ENCODE measurements at places on chromosomes 5 and 9.

DNA sequence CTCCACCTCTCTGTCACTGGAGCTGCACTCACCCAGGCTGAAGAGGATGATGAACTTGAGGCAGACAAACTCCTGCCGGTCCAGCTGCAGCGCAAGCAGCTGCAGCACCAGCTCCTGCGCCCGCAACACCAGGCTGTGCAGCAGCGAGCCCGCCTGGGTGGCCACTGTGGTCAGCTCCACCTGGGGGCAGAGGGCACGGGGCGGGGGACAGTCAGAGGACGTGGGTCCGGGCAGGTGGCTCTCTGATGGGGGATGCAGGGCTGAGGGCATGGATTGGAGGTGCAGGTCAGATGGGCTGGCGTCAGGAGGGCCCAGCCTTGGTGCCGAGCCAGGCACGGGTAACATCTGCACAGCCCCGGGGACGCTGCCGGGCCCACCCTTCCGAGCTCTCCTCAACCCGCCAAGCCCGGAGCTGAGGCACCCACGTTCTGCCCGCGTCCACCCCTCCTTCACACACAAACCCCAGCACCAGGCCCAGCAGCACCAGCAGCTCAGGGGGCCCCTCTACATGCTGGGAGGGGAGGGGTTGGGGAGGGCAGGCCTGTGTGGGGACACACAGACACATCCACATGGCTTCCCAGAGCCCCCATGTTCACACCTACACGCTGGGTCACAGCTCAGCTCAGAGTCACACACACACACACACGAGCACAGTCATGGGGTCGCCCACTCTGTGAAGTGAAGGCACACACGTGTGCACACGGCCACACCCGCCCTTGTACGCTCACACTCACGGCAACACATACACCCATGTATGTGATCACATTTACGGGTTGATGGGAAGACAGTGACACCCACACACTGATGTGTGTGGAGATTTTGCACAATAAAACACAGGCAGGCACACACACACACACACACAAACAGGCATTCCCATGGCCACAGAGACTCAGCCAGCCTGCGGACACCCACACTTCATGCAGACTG, 15.9 kb downstream of the NR5A1 start:
- no peak for DNase-seq

- DNase-seq: no peak
Measured at GRCh38 chr9:5801739-5802113, 31.2 kb downstream of the ERMP1 start.

DNA sequence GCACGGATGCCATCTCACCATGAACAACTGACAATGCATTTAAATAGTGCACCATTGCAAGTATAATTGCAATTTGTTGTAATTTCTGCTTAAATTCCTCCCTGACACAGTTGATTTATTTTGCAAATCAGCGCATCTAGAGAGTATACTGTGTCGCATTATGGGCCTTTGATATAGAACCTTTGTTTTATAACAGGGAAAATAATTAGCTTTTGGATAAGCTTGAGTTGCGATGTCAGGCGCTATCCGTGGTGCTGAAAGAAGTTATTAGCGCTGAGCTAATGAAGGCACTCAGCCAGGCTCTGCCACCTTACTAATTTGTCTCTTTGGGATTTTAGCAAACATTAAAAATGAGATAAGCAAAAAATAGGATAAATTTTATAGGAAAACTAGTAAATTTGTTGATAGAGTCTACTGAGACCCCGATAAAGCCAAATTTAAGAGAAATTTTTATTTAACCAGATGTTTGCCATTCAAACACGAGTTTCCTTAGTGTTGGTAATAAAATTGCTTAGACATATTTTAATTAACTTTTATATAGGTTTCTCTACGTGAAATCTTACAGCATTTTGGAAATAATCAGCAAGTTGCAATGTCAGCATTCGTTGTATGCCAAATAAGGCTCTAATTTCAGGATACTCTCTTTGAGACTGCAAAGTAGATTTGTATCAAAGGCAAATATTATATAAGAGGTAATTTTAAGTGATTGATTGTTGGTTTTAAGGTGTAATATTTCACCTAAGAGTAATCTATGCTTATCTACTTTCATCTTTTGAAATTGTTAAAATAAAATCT, 355.5 kb downstream of the TLR4 start:
- DNase-seq: no peak

DNA sequence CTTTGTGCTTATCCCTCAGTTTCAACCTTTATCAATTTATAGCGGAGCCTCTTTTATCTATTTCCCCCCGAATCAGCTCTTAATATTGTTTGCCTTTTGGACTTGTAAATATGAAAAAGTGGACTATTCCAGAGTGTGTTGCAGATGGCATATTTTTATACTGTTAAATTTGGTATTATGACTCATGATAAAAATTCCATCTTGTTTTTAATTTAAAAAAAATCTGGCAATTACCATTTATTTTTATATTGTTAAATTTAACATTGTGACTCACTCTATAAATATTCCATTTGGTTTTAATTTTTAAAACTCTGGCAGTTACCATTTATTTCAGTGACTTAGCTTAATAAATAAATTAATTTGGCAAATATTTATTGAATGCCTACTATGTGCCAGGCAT, 37.5 kb downstream of the RBM27 start:
- DNase-seq: no peak

All from NCI-H748 treated with DMSO at 0.1 percent for 48 hours (cell line).